T-helper 1 cell (primary cell): ENCODE measurements at places on chromosomes 11 and 22.
A peak's percentile ranks its signal among the peaks of the same experiment; 100 is the strongest.

- peak; percentile 47 for DNase-seq
These were observed 6.4 kb upstream of the IFITM3 start for GRCh38 chr11:326842-327580.

DNA sequence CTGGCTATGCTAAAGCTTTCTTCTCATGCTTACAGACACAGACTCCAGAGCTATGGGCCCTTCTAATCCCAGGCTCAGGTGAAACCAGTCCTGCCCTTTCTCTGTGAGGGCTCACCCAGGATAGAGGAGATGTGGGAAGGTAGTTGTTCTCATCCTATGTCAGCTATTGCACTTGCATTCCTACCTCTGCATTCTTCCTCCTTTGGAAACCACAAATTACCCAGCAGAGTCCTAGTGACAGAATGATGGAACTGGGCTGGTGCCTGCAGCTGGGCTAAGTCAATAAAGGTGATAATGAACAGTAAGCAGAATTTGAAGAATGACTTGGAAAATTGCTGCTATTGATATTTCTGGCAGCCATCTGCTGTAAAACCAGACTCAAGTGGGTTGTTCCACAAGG, 560.0 kb downstream of the TMEM135 start:
- DNase-seq: no peak

DNA sequence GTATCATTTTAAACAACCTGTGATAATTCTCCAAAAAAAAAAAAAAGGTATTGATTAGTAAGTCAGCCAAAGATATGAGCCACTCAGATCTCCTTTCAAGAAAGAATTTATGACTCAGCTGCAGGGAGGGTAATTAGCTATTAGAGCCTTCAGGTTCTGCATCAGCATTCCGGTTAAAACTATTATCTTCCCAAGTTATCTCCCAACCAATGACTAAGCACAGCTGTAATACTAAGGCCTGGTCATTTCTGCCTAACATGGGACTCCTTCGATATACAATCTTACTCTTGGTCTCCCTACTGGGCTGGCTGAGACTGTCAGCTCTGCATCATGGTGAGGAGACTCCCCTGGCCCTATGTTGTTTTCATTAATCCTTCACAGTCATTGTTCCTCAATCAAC, 60.4 kb downstream of the SBF2 start:
- no peak for DNase-seq

DNA sequence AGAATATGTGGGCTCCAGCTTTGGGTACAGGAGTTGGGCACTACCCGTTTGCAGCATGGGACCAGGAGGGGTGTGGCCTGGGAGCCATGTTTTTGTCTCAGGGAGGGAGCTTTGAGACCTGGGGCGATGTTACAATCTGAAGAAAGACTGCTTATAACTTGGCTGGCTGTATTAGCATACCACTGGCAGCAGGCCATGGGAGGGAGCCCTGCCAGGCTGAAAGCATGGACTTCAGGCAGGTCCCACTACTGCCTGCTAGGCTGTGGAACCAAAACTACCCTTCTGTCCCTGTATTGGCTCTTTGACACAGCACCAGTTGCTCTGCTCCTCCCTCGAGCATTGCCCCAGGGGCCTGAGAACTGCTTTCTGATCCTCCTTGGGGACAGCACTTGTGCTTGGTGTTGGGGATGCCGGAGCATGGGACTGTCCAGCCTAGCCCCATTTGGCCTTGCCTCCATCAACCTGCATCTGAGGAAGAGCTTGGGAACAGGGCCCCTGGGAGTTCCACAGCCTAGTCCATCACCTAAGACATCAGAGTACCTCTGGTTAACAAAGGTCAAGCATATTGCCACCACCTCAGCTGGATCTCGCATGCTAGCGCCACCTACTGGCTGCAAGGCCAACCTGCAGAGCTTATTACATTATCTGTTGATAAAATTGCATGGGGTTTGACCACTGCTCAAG, 217.4 kb downstream of the SBF2 start:
- peak; percentile 30 for DNase-seq

GRCh38 chr11:6402561-6402981, 12.3 kb downstream of the SMPD1 start:
- peak; percentile 62 for DNase-seq

DNA sequence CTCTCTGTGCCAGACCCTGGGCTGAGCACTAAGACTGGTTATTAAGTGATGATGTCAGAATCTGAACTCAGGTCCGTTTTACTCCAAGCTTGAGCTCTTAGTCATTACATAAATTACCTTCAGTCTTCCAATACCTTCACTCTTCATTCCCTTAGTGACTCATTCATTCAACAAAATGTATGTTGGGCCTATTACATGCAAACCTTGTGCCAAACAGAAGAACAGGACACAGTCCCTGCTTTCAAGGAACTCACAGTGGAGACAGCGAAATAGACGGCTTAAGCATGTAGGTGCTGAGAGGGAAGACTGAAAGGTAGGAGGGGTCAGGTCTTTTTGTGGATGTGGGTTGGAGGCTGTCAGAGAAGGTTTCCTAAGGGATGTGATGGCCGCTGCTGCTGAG, 3.3 kb downstream of the KCTD14 start:
- no peak for DNase-seq

- DNase-seq: peak; percentile 36
These were observed 1.7 kb upstream of the CALCA start for GRCh38 chr11:14973621-14974514.

- DNase-seq: no peak
These were observed 570.3 kb upstream of the ANO5 start for GRCh38 chr11:21622566-21622965.

GRCh38 chr11:11519184-11519583, 102.6 kb downstream of the GALNT18 start:
- no peak for DNase-seq

- no peak for DNase-seq
These were observed 2.6 kb downstream of the SEC14L4 start for GRCh38 chr22:30502911-30503310.

GRCh38 chr22:23756891-23757290, 2.7 kb upstream of the VPREB3 start:
- DNase-seq: no peak

GRCh38 chr11:86670181-86670580, 2.2 kb downstream of the ME3 start:
- no peak for DNase-seq

DNA sequence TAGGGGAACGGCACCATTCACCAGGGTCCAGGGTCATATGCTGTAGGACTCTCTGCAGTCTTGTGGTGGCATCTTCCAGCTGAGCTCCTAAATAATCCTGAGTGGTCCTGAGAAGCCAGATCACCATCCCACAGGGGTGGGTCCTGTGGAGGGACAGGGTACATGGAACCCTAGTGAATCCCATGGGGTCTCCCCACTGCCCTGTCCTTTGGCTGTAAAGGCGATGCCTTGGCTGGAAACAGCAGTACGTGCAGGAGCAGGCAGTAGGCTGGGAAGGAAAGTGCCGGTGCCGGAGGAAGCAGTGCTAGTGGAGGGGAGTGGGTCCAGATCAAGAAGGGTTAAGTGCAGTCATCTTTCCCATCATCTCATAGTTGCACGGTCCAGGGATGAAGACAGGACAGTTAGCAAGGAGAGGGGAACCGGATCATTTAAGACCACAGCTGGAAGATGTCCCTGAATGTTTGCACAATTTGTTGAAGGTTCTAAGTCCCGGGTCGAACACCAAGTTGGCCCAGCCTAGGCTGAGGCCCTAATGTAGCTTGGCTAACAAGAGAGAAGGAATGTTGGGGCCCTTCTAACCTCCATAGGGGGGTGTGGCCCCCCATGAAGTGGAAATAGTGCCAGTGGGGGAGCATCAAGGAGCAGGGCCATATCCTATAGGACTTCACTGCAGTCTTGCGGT, 18.1 kb downstream of the TSPAN32 start:
- no peak for DNase-seq

DNA sequence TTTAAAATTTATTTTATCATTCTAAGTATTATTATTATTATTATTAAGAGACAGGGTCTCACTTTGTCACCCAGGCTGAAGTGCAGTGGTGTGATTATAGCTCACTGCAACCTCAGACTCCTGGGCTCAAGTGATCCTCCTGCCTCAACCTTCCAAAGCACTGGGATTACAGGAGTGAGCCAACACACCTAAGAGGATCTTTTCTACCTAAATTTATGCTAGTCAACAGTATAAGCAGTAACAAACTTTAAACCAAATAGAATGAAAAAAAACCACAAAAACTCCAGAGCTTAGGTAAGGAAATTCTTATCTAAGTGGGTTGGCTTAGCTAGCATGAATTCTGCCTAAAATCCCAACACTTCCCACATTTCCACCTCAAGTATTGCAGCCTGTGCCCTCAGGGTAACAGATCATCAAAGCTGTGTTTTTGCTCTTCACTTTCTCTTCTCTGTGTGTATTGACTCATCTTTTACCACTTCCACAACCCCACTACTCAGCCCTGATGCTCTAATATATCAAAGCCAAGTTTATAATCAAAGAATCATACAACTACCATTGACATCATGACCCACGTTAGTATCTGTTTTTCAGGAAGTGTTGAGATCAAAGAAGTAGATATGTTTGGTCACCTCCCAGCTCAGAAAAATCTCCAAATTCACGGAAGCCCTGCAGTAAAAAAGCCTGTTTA, 93.7 kb upstream of the SPON1 start:
- DNase-seq: peak; percentile 23

GRCh38 chr22:35681454-35682052, 33.3 kb downstream of the APOL6 start:
- DNase-seq: no peak

DNA sequence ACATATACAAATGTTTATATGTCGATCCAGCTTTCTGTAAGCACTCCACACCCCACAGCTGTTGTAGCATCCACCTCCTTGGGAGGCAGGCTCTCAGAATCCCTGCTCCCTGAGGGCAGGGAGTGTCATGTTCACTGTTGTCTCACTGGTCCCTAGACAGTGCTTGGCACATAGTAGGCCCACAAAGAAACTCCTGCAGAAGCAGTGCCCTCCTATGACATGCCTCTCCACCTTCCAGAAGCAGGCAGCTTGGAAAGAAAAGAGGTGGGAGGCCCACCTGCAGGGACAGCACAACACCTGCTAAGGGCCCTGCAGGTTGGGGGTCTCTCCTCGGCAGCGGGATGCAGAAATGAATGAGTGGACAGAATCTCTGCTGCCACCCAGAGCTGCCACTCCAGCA, 11.1 kb upstream of the CDC42EP2 start:
- no peak for DNase-seq

GRCh38 chr22:23029521-23030228, 40.6 kb upstream of the GNAZ start:
- DNase-seq: no peak

DNA sequence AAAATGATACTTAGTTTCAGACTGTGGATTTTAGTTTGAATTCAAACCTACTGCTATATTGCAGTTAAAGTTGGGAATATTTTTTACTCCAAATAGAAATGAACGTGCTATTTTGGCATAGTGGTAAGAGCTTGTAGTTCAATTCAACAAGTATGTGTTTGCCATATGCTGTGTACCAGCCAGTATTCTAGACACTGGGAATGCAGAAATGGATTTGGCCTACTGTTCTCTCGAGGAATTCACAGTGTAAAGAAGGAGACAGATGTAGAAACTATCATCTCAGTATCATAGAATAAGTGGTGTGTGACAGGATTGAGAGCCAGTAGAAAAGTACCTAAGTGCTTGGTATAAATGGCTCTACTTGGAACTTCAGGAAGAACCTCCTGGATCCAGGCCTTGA, 80.4 kb downstream of the ATXN10 start:
- no peak for DNase-seq

DNA sequence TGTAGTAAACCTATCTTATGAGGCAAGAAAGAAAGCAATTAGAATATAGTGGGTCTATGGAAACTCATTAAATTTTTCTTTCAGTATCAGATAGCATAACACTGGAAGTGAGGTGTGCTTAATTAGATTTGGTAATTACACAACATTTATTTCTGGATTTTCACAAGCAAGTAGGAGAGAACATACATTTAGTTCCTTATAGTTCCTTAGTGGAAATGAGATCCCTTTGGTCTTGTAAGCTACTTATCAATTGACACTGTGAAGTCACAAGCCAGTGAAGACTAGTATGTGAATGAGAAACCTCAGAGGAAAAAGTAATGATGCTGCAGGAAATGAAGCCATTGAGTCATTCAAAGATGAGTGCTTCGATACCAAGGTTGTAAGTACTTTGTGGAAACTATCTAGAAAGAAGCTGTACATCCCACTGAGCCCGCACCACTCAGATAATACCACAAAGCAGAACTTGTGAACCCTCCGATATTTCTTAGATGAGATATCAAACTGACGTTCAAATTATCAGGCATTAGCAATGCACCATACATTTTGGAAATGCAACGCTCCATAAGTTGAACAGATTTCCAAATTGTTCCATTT, 53.5 kb downstream of the ENTHD1 start:
- no peak for DNase-seq

- no peak for DNase-seq
These were observed 119.8 kb upstream of the TBCEL start for GRCh38 chr11:120904116-120904515.

DNA sequence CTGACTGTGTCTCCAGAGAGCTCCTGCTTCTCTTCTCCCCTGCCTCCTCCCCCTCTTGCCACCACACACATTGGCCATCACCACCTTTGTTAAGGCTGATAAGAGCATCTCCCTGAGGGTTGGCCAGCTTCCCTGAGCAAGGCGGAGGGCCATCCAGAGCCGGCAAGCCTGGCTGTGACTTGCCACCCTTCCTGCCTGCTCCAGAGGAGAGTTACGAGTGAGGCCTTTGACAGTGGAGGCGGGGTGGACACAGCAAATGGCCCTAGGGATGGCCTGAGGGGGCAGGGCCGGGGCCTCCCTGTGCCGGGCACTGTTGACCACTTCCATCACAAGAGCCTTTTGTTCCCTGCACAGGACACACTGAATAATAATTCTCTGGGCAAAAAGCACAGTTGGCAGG, 5.4 kb downstream of the FREY1 start:
- DNase-seq: no peak

DNA sequence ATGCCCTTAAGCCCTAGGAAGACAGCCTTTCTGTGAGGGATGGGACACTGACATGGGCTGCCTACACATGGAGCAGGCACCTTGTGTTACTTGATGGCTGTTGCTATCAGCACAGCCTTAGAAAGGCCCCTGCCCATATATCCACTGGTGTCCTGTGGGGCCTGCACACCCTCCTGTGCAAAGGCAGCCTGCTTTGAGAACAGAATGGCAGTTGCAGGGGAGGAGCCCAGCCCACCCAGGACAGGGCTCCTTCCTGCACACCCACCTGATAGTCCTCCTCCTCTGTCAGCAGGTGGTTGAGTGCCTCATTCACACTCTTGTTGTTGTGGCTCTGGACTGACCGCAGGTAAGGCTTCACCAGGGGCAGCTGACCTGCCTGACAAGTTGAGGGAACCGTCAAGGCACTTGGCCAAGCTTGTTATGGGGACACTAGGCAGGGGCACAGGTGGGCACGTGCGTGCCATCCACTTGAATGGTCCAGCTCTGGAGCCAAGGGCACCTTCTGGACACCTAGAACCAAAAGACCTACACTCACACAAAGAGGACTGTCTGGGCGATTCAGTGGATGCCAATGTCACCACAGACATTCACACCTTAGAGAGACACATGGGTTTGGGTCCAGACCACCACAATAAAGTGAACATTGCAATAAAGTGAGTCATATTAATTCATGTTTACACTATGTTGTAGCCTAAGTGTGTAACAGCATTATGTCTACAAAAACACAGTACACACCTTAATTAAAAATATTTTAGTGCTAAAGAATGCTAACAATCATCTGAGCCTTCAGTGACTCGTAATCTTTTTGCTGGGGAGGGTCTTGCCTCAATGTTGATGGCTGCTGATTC, 9.4 kb upstream of the SLC25A1 start:
- DNase-seq: no peak

- peak; percentile 21 for DNase-seq
These were observed at the start of gene PARVB for GRCh38 chr22:44024288-44024921. TSS of gene PARVB (plus strand) at chr22:44024302. CDS start at chr22:44024340, 38 bp downstream.
